ENCODE measurements at places on chromosomes 13 and 19.

DNA sequence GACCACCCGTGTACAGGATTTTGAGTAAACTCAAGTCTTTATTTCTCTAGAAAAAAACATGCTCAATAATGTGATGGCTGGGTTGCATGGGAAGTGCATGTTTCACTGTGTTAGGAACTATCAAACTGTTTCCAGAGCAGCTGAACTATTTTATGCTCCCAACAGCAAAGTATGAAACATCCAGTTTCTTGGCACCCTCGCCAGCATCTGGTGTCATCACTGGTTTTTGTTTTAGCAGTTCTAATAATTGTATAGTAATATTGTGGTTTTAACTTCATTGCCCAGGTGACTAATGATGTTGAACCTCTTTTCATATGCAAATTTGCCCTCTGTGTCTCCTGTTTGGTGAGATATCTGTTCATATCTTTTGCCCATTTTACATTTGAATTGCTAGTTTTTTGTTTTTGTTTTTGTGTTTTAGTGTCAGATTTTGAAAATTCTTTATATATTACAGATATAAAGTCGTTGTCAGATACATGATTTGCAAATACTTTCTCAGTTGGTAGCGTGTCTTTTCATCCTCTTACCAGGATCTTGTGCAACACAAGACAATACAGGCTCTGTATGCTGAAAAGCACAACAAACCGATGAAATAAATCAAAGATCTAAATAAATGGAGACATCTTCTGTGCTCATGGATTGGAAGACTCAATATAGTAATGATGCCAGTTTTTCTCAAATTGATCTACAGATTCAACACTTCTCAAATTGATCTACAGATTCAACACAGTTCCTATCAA lies 87.8 kb downstream of the IPO5 start:
- no peak for DNase-seq

GRCh38 chr13:98333486-98333885 lies 156.4 kb upstream of the RNF113B start:
- DNase-seq: no peak

DNA sequence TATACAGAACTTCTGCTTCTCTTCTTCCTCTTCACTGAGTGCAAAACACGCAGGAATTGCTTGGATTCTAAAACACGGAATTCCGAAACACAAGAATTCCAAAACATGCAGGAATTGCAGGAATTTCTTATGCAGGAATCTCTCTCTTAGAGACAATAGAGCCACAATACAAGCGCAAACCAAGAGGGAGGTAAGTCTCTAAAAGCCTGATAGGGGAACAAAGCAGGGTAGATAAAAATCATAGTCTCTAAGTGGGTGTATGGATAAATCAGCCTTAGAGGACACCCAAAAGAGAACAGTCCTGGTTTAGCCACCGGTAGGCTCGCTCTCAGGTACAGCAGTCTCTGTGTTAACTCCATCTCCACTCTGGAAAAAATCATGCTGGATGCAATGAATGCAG lies 112.9 kb downstream of the LHFPL6 start:
- DNase-seq: no peak

DNA sequence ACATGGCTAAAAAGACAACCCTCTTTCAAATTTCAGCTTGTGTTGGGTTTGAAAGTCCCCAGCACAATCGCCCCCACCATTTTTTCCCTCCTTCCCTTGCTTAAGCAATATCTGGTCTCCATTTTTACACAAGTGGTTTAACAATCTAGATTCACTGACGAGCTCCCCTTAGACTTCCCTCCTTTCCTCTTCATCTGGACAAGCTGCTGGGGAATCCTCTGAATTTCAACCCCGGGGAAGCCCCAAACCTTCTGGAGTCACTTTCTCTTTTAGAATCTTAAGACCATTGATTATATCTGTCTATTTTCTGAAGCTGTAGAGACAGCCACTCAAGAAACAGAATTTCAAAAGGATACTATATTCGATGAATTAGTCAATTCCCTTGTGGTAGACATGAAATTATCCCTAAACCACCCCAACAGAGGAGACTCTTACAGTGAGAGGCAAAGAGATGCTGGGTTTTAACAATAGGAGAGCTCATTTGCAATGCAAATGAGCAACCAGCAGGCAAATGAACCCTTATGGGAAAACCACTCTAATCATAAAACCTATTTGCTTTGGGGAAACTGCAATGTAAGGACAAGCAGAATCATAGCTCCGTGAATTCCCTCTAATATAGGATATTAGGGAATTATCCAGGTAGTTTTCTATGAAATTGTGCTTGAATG lies 78.9 kb downstream of the TEX26 start:
- no peak for DNase-seq

GRCh38 chr13:78137404-78138142 lies 218.9 kb upstream of the EDNRB start:
- no peak for DNase-seq

- DNase-seq: no peak
Measured at GRCh38 chr13:111970494-111971141, 96.3 kb upstream of the SOX1 start.

DNA sequence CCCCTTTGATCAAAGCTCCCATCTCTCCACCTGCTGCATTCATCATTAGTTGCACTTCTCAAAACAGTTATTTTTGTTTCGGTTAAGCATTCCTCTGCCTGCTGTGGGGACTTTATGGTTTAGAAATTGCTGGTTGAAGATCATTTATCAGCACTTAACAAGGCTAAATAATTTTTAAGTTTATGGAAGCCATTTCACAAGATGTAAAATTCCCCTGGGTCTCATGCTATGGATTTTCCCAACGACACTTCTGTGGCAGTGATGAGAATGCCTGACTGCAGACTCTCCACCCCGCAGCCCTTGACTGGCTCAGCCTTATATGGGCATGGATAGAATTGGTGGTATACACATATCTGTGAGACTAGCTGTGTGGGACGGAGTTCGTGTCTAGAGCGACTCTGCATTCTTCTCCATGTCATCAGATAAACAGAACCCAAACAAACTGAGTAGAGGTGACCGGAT lies 52.8 kb downstream of the COL4A2 start:
- no peak for DNase-seq

GRCh38 chr13:91725646-91726045 lies 327.2 kb downstream of the GPC5 start:
- no peak for DNase-seq

GRCh38 chr19:40524655-40525054 lies 52.0 kb upstream of the SHKBP1 start:
- no peak for DNase-seq

DNA sequence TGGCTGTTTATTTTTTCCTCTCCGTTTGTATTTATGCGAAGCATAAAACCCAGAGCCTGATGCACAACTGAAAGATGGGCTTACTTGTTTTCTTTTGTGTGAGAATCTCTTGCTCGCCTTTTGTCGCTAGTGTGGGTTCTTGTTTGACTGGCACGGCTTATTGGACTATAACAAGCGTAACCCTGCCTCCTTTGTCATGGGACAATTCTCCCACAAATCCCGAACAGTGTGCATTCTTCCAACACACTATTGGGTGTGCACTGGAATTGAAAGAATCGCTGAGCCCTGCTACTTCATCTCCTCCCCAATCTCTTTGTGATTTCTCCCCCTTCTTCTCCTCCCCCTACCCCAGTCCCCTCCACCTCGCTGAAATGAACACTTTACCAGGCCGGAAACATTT lies 110.8 kb downstream of the ZIC5 start:
- no peak for DNase-seq

DNA sequence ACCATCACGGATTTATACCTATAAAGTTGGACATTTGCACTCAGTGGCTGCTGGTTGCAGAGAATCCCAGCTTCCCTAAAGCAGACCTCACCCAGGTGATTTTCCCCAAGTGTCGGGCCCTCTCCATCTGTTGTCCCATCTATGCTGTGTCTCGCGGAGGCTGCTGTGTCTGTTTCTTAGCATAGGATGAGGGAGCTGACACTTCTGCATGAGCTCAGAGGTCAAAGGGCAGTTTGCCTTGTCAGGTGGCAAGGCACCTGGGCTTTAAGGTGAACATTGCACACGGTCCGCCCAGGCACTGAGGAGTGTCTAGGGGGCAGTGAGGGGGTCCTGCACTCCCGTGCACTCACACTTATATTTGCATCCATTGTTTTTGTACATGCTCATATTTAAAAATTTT lies 151.6 kb downstream of the ZIC5 start:
- no peak for DNase-seq

DNA sequence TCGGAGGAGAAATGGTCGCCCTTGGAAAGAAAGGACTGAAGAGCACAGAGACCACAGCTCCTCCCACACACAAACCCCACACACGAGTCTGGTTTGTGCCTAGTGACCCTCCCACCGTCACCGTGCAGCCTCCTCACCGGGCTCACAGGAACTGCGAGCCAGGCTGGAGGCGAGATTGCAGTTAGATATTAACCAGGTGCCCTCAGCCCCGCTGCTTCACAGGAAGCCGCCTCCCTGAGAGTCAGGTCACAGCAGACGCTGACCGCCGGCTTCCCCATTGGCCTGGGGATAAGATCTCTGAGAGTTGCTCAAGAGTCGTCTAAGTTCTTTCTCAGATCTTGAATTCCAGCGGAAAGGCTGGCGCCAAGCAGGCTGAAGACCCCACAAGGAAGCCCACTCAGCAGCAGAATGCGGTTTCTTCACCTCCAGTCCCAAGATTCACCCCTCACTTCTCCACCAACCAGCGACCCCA lies 870 bp downstream of the ZNF44 start:
- DNase-seq: peak; percentile 21

DNA sequence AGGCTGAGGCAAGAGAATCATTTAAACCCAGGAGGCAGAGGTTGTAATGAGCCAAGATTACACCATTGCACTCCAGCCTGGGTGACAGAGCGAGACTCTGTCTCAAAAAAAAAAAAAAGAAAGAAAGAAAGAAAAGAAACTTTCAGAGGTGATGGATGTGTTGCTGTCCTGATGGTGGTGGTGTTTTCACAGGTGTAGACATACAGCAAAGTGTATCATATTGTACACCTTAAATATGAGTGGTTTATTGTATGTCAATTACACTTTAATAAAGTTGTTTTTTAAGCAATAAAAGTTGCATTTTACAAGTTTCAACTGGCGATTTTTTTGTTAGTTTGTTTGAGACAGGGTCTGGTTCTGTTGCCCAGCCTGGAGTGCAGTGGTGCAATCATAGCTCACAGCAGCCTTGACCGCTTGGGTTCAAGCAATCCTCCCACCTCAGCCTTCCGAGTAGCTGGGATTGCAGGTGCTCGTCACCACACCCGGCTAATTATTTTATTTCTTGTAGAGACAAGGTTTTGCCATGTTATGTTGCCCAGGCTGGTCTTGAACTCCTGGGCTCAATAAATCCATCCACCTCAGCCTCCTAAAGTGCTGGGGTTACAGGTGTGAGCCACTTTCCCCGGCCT lies 13.5 kb upstream of the INSR start:
- DNase-seq: no peak

- no peak for DNase-seq
Measured at GRCh38 chr19:43367822-43368221, 14.3 kb downstream of the CD177 start.

- no peak for DNase-seq
Measured at GRCh38 chr13:97139691-97140090, 82.4 kb upstream of the MBNL2 start.

Data from activated T-helper 9 cell treated with anti-CD3 and anti-CD28 coated beads, Interleukin-2, amount 50 U/mL, for 16 hours (primary cell).